ENCODE measurements at places on chromosomes 7 and 10.

DNA sequence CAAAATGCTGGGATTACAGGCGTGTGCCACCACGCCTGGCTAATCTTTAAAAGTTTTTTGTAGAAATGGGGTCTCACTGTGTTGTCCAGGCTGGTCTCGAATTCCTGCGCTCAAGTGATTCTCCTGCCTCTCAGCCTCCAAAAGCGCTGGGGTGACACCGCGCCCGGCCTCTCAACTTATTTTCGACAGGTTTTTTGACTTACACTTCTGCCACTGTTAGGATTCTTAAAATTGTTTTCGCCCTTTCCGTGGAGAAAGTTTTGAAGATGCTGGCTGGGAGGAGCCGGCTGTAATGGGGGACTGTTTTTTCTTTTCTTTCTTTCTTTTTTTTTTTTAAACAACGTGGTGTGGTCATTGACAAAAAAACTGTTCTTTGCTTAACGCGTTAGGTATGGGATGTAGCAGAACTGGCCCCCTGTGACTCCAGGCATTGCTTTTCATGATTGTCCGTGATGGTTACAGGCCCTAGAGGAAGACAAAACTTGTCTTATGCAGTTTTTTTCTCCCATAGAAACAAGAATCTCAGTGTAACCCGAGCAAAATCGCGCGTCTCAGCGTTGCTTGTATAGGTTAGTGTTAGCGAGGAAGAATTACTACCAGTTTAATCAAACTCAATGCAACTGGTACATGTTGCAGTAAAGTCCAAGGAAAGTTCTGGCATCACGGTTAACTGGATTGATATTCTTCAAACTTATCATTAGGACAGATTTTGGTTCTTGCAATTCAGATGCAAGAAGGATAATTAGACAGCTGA lies 72.2 kb downstream of the DAGLB start:
- no peak for DNase-seq

GRCh38 chr7:137402536-137403352 lies 59.2 kb upstream of the PTN start:
- no peak for DNase-seq

DNA sequence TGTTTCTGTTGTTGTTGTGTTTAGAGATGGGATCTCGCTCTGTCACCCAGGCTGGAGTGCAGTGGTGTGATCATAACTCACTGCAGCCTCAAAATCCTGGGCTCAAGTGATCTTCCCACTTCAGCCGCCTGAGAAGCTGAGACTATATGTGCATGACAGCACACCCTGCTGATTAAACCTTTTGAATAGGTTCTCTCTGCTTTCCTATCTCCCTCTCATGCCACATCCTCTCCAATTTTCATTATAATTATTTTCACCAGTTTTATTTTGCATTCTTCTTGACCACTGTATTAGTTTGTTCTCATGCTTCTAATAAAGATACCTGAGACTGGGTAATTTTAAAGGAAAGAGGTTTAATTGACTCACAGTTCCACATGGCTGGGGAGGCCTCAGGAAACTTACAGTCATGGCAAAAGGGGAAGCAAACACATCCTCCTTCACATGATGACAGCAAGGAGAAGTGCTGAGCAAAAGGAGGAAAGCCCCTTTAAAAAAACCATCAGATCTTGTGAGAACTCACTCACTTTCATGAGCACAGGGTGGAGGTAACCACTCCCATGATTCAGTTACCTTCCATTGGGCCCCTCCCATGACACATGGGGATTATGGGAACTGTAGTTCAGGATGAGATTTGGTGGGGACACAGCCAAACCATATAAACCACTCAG lies 12.9 kb downstream of the AGK start:
- no peak for DNase-seq

DNA sequence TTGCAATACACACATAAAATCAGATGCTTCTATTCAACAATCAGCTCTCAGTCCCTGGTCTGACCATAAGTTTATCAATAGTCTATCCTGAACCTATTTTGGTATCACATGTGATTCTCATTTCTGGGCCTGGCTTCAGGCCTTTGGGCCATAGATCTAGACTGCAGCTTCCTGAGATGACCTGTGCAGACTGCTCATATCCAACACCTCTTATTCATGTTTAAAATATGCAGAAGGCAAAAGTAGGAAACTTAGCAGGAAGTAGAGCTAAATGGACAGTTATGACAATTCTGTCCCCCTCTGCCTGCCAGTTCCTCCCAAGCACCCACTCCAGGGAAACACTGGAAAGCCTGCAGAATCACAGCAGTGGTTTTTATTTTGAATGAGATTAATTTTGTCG lies 53.3 kb downstream of the C7orf25 start:
- DNase-seq: no peak

DNA sequence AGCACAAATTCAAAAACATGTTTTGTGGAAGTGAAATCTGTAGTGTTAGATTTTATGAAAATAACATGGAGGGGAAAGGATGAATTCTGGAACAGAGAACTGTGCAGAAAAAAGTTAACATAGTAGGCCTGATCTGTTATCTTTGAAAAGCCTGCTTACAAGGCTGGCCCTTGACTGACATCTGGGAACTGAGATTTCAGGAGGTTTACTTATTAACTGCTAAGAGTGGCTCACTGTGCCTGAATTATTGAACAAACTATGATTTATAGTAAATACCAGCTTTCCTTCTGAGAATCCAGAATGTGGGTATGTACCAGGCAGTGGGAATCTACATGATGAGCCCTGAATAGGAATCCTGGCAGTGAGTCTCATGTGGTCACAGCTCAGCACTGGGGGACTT lies 30.5 kb downstream of the NSUN6 start:
- DNase-seq: no peak

DNA sequence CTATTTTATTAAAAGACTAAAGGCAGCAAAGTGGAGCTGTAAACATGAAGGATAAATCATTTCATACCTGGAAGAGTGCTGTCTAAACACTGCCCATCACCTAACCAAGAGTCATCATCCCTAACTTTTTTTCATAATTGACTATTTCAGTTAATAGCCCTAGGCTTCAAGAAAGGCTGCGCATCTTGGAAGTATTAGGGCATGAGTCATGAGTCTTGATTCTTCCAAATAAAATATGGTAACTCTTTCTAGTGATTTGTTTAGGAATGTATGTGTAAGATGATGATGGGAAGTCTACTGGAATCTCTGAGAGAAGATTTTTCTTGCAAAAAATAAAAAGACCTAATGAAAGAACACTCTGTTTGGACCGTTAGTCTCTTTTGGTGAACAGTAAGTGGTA lies 207.7 kb upstream of the AHR start:
- no peak for DNase-seq

- no peak for DNase-seq
Measured at GRCh38 chr10:124560377-124561105, 98.9 kb downstream of the LHPP start.

Data from DMS79 (cell line).